Activated CD8-positive, alpha-beta memory T cell treated with anti-CD3 and anti-CD28 coated beads, Interleukin-2, amount 10 ng/mL, durations not matched to agents 7 days and 5 days (primary cell): ENCODE measurements at places on chromosomes 5 and 9. TPM values are rescaled to one million over a fixed set of nuclear protein-coding genes. Genes with fewer than 3 reads are reported as not detected.
A peak's percentile ranks its signal among the peaks of the same experiment; 100 is the strongest.

Gene PCYOX1L
- total RNA-seq: 26.7 TPM

GRCh38 chr5:111764019-111764418, 7.0 kb upstream of the NREP start:
- DNase-seq: no peak
- no peak overlapping the region for H3K27ac ChIP-seq
- peaks cover 30% of the 10 kb centered on the region for H3K27me3 ChIP-seq
- H3K4me1 ChIP-seq: no peaks in the 10 kb centered on the region
- H3K4me3 ChIP-seq: no peak overlapping the region

Gene PCDHB11
- total RNA-seq: not detected

- no peaks in the 10 kb centered on the region for H3K36me3 ChIP-seq
- H3K27me3 ChIP-seq: peaks cover 17% of the 10 kb centered on the region
- no peak overlapping the region for H3K27ac ChIP-seq
- no peak overlapping the region for H3K4me3 ChIP-seq
- no peak for DNase-seq
Measured at GRCh38 chr9:126234681-126235335, 91.8 kb upstream of the MVB12B start.

- no peaks in the 10 kb centered on the region for H3K27me3 ChIP-seq
- no peaks in the 10 kb centered on the region for H3K36me3 ChIP-seq
- peaks cover 24% of the 10 kb centered on the region for H3K4me1 ChIP-seq
- H3K27ac ChIP-seq: no peak overlapping the region
- no peak overlapping the region for H3K4me3 ChIP-seq
Measured at GRCh38 chr5:133396814-133397213, 215.5 kb downstream of the FSTL4 start.

DNA sequence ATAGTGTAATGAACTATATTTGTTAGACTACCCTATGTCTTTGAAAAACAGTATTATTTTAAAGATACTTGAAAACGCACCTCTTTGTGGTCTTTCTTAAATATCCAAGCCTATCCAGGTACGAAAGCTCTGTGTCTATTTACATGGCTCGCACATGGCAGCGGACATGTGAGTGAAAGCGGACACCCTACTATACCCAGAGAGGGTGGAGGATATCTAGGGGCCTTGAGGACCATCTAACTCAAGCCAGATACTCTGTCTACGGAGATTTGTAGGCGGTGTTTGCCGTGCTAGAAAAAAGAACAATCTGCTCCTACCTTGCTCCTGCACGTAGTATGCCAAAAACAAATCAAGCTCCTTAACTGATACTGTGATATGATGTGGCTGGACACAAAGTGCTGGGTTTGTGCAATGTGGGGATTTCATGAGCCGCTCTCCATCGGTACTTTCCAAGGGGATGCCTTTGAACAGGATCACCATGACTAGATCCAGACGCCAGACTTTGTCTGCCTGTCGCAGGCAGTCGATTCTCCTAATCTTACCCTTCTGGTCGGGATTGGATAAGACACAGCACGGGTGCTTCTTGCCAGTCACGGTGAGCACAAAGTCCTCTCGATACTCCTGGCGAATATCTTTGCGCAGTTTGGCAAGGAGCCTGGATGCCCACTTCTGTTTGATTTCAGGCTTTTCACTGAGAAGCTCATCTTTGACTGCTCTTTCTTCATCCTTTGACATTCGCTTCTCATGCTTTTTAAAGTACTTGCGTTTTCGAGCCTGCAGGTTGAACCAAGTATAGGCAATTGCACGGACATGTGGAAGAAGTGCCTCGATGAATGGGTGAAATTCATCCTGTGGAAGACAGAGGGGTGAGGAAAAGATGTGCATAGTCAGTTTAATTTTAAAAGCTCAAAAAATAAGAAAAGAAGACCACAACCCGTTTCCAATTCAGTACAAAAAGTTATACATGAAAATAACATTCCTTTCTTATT, 7.0 kb downstream of the NFIB start:
- no peak overlapping the region for H3K27ac ChIP-seq
- H3K4me1 ChIP-seq: no peaks in the 10 kb centered on the region
- no peak for DNase-seq

Gene GPBP1
- 95.0 TPM for total RNA-seq

- no peaks in the 10 kb centered on the region for H3K27me3 ChIP-seq
- peak; percentile 71 for DNase-seq
- H3K4me1 ChIP-seq: peaks cover 55% of the 10 kb centered on the region
- peak overlapping the region; percentile 25 for H3K27ac ChIP-seq
- H3K4me3 ChIP-seq: no peak overlapping the region
Measured at GRCh38 chr5:143592648-143593047, 189.2 kb upstream of the NR3C1 start.

DNA sequence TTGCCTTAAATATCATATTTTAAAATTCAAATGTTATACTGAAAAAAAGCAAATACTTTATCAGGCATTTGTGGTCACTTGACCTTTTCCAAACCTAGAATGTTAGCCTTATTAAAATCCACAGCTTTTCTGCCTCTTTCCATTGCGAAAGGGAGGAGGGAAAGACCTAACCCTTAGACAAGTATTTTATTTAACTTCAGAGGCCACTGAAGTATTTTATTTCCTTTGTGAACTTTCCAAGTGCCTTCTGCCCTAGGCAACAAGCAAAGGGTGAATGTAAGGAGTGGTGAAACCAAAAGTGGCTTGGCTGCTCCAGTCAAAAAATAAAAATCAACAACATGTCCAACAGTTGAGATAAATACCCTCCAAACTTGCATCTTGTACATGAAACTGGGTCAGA, 376.1 kb downstream of the EFNA5 start:
- peaks cover 29% of the 10 kb centered on the region for H3K27me3 ChIP-seq
- peaks cover 14% of the 10 kb centered on the region for H3K4me1 ChIP-seq
- no peaks in the 10 kb centered on the region for H3K36me3 ChIP-seq
- H3K4me3 ChIP-seq: no peak overlapping the region

Gene EGR1
- 10.0 TPM for total RNA-seq

GRCh38 chr5:172194985-172195774, 1.2 kb downstream of the EFCAB9 start:
- peaks cover 11% of the 10 kb centered on the region for H3K27me3 ChIP-seq
- no peak overlapping the region for H3K27ac ChIP-seq
- DNase-seq: no peak
- H3K4me3 ChIP-seq: no peak overlapping the region
- H3K4me1 ChIP-seq: no peaks in the 10 kb centered on the region

Gene EIF4E1B
- not detected for total RNA-seq

- no peak for DNase-seq
- H3K27me3 ChIP-seq: no peaks in the 10 kb centered on the region
- no peak overlapping the region for H3K27ac ChIP-seq
- H3K36me3 ChIP-seq: peaks cover 62% of the 10 kb centered on the region
Measured at GRCh38 chr5:1465966-1466471, 20.8 kb upstream of the SLC6A3 start.

Gene C5orf34
- 9.8 TPM for total RNA-seq

Gene WHRN
- total RNA-seq: 12.4 TPM

GRCh38 chr9:32839013-32839885, 55.9 kb downstream of the TMEM215 start:
- no peak for DNase-seq
- H3K27ac ChIP-seq: no peak overlapping the region
- H3K4me3 ChIP-seq: no peak overlapping the region
- H3K4me1 ChIP-seq: no peaks in the 10 kb centered on the region
- no peaks in the 10 kb centered on the region for H3K36me3 ChIP-seq

DNA sequence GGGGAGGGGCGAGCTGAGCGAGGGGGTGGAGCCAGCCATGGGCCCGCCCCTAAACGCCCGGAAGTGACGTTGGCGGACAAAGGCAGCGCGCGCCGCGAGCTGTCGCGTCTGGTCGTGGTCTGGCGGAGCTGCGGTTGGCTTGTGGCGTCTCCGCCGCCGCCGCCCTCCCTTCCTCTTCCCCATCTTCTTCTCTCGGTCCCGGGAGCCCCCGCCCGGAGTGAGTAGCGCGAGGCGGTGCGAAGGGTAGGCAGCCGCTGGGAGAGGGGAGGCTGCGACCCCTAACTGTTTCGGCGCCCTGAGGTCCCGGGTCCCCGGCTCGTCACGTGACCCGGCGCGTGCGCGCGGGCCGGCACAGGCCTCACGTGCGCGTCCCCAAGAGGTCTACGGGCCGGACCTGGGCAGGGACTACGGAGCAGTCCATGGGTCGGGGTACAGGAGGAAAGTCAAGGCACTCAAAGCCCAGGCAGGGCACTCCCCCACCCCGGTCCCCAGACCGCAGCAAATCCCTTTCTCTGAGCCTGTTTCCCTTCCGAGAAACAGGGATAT, at the start of gene NTMT1:
Gene NTMT1 (plus strand): TSS at position 85 of the 546 bp plus-strand sequence. CDS start 6,541 bp downstream, outside the sequence.
- peak within 1 kb of the TSS; percentile 93 for H3K27ac ChIP-seq
- peaks cover 8% of the 10 kb centered on the region for H3K27me3 ChIP-seq
- H3K36me3 ChIP-seq: peaks cover 6% of the 10 kb centered on the region
- H3K4me1 ChIP-seq: peaks cover 62% of the 10 kb centered on the region
- H3K4me3 ChIP-seq: peak within 1 kb of the TSS; percentile 80

DNA sequence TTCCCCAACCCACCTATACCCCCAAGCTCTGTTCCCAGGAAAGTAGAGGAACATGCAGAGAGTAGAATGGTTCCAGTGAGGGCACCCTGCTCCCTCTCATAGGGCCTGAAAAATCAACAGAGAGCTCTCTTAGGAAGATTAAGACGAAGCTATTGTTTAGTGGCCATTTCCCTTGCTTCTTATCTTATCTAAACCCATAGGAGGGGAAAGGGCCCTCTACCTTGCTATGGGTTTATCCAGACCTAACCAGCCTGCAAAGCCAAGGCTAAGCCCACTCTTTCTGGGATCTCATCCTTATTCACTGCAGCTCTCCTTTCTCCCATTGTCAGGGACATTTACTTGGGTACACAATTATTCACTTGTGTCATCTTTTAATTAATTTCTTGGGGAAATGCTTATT, 39.3 kb upstream of the HK3 start:
- no peak overlapping the region for H3K4me3 ChIP-seq
- DNase-seq: no peak
- H3K4me1 ChIP-seq: peaks cover 6% of the 10 kb centered on the region
- H3K27ac ChIP-seq: no peak overlapping the region
- peaks cover 23% of the 10 kb centered on the region for H3K36me3 ChIP-seq
- H3K27me3 ChIP-seq: no peaks in the 10 kb centered on the region

- no peak for DNase-seq
- peaks cover 3% of the 10 kb centered on the region for H3K27me3 ChIP-seq
- no peaks in the 10 kb centered on the region for H3K4me1 ChIP-seq
- no peaks in the 10 kb centered on the region for H3K36me3 ChIP-seq
- no peak overlapping the region for H3K27ac ChIP-seq
Measured at GRCh38 chr9:2209400-2209799, 194.3 kb downstream of the SMARCA2 start.

Gene FAM169A
- total RNA-seq: 5.8 TPM

- DNase-seq: no peak
- no peaks in the 10 kb centered on the region for H3K36me3 ChIP-seq
- H3K4me3 ChIP-seq: no peak overlapping the region
- no peaks in the 10 kb centered on the region for H3K4me1 ChIP-seq
- no peaks in the 10 kb centered on the region for H3K27me3 ChIP-seq
Measured at GRCh38 chr5:15538516-15538915, 38.5 kb downstream of the FBXL7 start.

Gene PHF24
- not detected for total RNA-seq

Gene DRD1
- not detected for total RNA-seq

GRCh38 chr5:7261049-7261448, 134.9 kb upstream of the ADCY2 start:
- no peaks in the 10 kb centered on the region for H3K4me1 ChIP-seq
- no peak overlapping the region for H3K27ac ChIP-seq
- no peaks in the 10 kb centered on the region for H3K27me3 ChIP-seq
- no peak for DNase-seq
- no peak overlapping the region for H3K4me3 ChIP-seq

Gene THBS4
- 3.6 TPM for total RNA-seq

Gene ANXA1
- 177 TPM for total RNA-seq

GRCh38 chr9:108743901-108744371, 111.8 kb downstream of the ACTL7B start:
- H3K27ac ChIP-seq: no peak overlapping the region
- H3K4me3 ChIP-seq: no peak overlapping the region
- no peaks in the 10 kb centered on the region for H3K27me3 ChIP-seq
- DNase-seq: no peak

DNA sequence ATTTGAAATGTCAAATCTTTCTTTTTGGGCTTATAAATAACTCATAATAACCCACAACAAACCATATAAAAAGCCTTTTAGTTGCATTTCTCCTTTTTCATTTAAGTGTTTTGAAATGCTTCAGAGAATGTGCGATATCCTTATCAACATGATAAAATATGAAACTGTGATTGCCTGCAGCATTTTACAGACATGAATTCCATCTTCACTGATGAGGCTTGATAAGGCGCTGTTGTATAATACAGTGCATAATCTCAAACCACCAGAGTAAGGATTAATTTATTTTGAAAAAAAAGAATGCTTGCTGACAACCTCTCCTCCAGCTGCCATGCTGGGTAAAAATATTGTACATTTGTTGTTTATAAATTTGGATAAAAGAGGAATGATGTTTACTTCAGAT, 216.8 kb downstream of the PBX3 start:
- H3K4me1 ChIP-seq: peaks cover 9% of the 10 kb centered on the region
- DNase-seq: no peak
- H3K27ac ChIP-seq: no peak overlapping the region
- no peak overlapping the region for H3K4me3 ChIP-seq
- no peaks in the 10 kb centered on the region for H3K36me3 ChIP-seq
- no peaks in the 10 kb centered on the region for H3K27me3 ChIP-seq

DNA sequence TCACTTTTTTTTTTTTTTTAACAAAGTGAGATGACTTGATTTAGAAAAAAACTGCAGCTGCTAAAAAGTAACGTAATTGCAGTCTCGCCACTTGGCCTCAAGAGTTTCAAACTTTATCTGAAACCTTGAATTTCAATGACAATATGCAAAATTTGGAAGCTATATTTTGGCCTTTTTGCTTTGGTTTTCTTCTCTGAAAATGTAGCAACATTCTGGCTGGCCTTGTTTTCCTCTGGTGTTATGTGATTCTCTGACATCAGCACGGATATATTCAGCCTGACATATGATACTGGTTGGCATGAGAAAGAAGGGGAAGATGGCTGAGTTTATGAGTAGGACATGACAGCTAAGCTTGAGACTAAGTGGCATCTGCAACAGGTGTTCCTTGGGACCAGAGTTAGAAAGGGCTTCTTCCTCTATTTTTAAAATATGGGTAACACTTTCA, 136.5 kb downstream of the MEF2C start:
- no peak for DNase-seq
- H3K27me3 ChIP-seq: peaks cover 10% of the 10 kb centered on the region
- peaks cover 2% of the 10 kb centered on the region for H3K4me1 ChIP-seq
- H3K4me3 ChIP-seq: no peak overlapping the region

DNA sequence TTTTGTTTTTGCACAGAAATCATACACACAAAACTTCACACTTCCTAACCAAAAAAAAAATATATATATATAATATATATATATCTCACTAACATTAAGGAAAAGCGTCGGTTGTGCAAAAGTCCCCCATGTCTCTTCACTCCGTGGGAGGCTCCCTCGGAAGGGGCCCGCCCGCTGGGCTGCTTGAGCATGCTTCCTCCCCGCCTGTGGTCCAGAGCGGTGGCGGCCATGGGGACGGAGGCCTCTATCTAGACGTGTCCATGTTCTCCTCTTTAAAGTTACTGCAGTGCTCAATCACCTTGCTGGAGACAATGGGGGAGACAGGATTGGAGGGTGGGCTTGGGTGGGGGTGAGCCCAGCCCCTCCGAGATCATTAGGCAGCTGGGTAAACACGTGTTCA, 7.2 kb upstream of the ZDHHC12 start:
- H3K27me3 ChIP-seq: no peaks in the 10 kb centered on the region
- no peak for DNase-seq
- H3K4me3 ChIP-seq: no peak overlapping the region
- H3K4me1 ChIP-seq: peaks cover 12% of the 10 kb centered on the region
- H3K27ac ChIP-seq: no peak overlapping the region
- peaks cover 6% of the 10 kb centered on the region for H3K36me3 ChIP-seq

Gene NOXA1
- total RNA-seq: 0.30 TPM

- H3K36me3 ChIP-seq: no peaks in the 10 kb centered on the region
- H3K4me3 ChIP-seq: no peak overlapping the region
- DNase-seq: no peak
- no peaks in the 10 kb centered on the region for H3K27me3 ChIP-seq
Measured at GRCh38 chr5:9894571-9895301, 264.6 kb upstream of the TAS2R1 start.

Gene GRM6
- not detected for total RNA-seq
